AG08396 (cell line): ENCODE measurements at places on chromosomes 7 and 10.
A peak's percentile ranks its signal among the peaks of the same experiment; 100 is the strongest.

DNA sequence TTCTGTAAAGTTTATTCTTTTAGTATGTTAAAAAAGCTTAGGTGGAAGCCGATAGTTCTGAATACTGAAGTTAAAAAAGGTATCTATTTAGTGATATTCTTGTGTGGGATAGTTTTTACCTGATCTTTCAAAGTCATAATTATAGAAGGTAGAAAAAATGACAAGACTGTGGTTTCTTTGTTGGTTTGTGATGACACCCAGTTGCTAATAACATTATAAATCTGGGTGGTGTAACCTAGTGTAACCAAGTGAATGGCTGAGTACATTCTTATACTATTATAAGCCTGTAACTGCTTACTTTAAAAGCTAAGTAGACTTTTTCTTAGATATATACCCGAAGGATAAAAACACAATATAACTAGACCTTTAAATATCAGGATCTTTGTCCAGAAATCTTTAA, 2.3 kb downstream of the CDK13 start:
- peak; percentile 51 for DNase-seq

GRCh38 chr10:63798599-63799498, 277.6 kb downstream of the REEP3 start:
- DNase-seq: peak; percentile 69

DNA sequence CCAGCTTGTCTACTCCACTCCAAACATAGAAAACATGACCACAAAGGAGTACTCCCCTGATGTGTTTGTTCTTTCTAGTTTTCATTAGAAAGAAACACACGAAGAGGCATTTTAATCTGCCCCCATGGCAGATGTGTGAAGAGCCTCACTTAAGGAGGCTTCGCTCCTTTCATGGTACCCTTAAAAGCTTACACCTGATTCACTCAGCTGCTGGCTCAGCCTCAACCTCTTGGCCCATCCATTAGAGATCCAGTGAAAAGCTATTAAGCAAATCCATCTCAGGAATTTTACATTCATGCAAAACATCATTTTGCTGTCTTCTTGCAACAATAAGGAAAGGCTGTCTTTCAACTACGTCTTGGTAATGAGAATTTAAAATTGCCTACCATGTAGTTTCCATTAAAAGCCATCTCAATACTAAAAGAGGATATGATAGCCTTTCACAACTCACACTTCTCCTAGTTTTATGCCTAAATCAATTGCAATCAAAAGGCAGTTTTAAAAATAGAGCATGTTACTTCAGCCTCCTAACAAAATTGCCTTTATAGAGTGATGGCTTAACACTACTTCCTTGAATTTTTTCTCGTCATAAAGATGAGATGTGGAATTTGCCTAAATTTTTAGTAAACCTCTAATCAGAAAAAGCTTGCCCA, 22.7 kb downstream of the MACC1 start:
- no peak for DNase-seq

DNA sequence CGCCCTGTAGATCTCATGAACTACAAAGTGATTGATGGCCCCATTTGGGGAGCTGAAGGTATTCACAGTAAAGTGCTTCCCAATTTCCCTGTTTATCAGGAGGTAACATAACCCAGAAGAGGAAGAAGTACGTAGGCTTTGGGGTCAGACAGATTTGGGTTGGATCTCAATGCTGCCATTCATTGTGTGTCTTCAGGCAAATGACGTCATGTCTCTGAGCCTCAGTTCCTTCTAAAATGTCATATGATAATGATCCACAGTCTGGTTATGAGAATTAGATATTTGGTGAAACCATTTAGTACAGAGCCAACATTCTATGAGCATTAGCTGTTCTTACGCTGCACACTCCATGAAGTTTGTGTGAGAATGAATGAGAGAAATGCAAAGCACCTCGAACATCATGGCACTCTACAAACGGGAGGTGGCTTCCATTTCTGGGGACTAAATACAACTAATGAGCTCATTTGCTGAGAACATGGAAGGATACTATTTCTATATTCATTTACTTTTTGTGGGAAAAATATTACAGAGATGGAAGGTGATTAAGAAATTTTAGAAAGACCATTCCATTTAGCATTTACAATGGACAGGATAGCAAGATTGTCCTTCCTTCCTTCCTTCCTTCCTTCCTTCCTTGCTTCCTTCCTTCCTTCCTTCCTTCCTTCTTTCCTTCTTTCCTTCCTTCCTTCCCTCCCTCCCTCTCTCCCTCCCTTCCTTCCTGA, 13.8 kb upstream of the JCAD start:
- no peak for DNase-seq

DNA sequence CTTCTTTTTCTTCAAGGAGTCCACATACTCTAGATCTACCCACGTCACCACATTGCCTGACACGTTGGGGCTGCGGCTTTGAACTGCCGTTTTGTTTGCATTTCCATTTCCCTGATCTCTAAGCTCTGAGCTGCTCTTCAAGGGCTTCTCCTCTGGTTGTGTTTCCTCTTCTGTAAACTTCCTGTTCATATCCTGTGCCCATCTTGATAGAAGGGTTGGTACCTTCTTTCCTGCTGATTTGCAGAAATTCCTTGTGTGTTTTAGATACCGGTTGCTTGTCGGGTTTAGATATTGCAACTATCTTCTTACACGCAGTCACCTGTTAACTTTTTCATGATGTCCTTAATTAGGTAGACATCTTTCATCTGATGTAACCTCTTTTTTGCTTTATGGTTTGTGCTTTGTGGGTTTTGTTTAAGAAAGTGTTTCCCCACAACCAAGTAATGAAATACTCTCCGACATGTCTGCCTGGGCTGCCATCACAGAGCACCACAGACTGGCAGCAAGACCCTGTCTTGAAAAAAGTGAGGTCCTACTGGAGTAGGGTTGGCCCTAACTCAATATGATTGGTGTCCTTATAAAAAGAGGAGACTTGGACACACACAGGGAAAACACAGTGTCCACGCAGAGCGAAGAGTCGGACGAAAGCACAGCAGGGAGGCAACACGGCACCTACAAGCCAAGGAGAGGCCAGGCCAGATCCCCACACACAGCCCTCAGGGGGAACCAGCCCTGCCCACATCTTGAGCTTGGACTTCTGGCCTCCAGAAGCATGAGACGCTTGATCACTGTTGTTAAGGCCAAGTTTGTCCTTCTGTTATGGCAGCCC, 99.1 kb upstream of the PDGFA start:
- no peak for DNase-seq

DNA sequence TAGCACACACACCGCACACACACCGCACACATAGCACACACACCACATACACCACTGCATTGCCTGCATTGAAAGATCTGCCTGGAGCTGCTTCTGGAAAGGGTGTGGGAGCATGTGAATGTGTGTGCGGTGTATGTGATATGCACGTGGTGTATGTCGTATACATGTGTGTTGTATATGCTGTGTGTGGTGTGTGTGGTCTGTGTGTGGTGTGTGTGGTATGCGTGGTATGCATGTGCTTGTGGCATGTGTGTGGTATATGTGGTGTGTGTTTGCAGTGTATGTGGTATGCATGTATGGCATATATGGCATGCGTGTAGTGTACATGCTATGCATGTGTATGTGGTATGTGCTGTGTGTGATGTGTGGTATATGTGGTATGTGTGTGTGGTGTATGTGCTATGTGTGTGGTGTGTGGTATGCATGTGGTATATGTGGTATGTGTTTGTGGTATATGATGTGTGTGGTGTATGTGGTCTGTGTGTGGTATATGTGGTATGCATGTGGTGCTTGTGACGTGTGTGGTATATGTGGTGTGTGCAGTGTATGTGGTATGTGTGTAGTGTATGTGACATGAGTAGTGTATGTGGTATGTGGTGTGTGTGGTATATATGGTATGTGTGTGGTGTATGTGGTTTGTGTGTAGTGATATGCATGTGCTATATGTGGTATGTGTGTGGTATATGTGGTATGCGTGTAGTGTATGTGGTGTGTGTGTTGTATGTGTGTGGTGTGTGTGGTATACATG, 176.2 kb downstream of the WDR37 start:
- no peak for DNase-seq

DNA sequence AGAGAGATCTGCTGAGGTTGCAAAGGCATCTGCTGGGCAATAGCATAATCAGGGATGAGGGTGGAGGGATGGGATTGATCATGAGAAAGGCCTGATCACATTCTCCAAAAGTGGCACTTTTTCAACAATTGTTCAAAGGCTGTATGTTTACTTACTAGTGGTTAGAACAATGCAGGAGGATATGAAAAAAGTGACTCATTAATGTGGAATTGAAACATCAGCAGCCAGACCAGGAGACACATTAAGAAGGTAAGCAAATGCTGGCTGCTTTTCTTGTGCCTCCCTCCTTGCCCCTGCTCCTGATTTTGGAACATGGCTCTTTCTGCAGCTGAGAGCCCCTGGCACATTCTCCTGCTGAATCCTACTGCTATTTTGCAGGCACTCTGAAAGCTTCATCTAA, 63.5 kb downstream of the FAM204A start:
- DNase-seq: no peak
